ENCODE measurements at places on chromosomes 7 and 10.

DNA sequence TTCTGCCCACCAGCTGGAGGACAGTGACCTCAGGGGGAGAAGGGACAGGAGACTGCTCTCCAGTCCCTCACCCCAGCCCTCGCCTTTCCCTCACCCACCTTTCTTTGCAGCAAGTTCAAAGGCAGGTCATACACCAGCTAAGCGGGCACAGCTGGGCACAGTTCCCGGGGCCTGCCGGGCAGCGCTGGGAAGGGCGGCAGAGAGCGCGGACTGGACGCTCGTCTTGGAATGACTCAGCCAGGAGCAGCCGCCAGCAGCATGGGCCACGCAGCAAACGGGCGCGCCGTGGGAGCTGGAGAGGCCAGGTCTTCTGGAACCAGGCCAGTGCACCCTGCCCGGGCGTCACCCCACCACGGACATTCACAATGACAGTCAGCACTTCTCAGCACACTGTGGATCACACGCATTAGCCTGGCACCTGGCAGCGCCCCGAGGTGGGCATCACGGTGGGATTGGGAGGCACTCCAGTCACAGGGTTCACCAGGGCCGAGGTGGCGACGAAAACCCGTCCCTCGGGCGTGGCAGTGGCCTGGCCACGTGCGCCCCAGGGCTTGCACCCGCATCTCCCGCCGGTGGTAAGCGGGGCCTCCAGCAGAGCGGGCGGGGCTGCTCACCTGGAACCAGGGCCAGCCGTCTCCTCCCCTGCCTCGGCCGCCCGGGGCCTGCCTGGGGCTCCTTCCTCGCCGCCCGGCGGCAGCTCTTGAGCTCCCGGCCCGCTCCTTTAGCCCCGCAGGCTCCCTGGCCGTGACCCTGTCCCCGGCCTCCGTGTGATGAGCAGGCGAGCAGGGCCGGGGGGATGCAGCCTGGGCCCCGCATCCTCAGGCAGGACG lies 29.0 kb upstream of the WDFY4 start:
- peak; percentile 27 for DNase-seq

DNA sequence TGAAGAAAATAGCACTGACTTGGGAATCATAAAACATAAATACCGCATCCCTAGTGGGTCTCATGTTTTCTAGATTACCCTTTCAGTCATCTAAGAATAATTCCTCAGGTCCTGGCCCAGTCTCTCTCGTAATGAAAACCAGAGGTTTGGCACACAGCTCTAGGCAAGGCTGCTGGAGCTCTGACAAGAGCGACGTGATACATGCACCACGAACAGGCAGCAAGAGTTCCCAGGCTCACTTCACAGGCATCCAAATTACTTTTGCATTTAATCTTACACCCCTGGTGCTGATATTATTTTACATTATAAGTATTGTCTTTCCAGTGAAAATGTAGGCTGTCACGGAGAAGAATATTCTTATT lies 105.2 kb downstream of the THSD7A start:
- DNase-seq = peak; percentile 90

DNA sequence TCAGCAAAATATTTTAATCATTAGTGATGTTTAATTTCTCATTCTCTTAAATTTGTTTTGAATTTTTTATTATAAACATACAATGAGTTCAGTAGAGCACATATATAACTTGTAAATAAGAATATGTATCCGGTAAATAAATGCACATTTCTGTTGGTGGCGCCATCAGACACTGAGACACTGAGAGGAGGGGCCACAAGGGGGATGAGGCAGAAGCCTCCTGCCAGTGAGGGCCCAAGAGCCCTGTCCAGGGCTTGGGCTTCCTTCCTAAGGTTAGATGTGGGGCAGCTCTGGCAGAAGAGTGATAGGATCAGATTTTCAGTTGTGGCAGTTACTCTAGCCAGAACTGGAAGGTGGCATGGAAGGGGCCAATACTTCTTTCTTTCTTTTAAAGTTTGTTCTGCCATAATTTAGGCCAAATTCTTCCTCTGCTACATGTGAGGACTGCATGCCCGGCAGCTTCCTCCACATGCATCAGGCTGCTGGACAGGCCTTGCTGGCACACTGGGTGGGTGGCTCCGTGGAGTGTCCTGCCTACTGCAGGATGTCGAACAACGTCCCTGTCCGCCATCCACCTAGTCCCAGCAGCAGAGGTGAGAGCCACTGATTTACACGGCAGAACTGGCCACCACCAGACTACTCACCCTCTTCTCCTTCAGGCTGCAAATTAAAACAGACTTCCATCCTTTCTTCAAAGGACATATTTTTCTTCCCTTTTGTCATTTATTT lies 13.2 kb downstream of the PTPRN2 start:
- DNase-seq = no peak

DNA sequence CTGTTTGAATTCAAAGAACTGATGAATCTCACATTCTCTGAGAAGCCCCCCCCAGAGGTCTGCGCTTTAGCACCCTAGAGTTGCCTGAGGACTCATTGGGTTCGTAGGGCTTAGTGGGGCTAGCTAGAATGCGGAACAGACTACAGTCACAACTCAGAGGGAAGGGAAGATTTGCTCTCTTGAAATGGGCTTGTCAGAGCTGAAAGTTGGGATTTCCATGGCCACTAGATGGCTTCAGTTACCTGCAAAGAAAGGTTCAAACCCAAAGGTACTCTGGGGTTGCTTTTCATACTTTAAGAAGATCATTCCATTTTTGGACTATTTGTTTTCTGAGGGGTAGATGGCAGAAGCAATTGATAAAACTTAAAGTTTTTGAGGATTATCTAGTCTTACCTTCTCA lies 205.0 kb downstream of the BBS9 start:
- DNase-seq = peak; percentile 17

GRCh38 chr7:139909379-139910050 lies 80.5 kb downstream of the TBXAS1 start:
- peak; percentile 75 for DNase-seq

DNA sequence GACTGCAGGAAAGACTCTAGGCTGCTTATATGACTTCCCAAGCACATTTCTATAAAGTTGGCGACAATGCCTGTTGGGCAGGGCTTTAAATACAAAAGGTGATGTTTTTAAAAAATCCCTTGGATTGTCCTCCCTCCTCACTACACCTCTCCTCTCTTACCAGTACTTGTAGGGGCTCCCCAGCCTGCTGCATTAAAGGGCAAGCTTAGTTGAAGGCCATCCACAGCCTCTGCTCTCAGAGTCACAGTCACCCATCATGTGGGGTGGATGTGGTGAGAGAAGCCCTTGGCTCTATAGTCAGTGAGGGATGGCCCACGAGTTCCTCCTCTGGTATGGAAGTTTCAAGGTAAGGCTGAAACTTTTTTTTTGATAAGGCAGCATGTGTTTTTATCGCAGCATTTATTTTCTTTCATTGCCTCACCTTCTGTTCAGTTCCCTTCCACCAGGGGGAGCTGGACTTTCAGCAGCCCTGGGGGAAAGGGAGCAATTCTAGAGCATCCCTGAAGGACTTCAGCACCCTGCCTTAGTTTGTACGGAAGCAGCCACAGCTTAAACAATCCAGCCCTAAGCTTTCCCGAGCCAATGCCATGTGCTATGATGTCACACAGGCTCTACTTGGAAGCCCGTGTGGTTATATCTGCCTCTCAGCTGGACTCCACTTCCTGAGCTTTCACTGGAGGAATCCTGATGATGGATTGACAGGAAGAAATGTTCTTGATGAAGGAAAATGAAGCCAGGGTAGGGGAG lies 131.9 kb downstream of the CALCR start:
- DNase-seq = peak; percentile 28

GRCh38 chr7:158754746-158755444 lies 50.3 kb upstream of the NCAPG2 start:
- DNase-seq = no peak

- no peak for DNase-seq
Observed at GRCh38 chr10:103282961-103283360, 6.0 kb downstream of the INA start.

DNA sequence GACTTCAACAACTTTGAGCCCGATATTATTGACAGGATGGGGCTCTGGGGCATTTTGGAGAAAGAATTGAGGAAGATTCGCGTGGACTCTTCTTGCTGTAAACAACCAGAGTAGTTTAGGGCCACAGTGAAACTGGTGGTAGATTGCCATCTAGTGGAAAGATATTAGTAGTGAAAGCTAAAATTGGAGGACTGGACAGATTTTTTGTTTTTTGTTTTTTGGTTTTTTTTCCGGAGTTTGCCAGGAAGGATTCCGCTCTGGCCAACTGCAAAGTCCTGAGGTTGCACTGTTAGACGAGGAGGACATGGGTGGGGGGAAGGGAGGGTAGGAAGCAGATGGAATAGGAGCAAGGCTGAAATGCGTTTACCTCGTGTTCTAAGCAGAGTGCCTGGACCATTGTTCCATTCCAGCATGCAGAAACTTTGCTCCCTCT lies 11.7 kb downstream of the NOBOX start:
- DNase-seq = peak; percentile 55

DNA sequence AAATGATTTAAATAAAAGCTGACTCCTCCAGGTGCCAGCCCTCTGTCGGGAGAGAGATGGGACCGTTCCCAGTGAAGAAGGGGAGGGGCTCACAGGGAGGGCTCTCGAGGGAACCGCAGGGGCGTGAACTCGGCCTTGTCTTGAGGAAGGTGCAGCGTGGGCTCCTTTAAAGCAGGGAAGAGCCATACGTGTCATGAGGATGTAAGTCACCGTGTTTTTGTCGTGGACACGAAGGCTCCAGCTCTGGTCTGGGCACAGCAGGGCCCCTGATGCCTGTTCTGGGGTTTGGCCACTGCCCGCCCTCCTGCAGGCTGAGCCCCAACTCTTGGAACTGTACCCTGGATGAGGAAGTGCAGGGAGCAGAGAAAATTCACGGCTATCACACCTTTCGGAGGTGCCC lies 45.0 kb downstream of the JAKMIP3 start:
- DNase-seq = no peak

- peak; percentile 87 for DNase-seq
Observed at GRCh38 chr7:33880787-33881186, 24.6 kb upstream of the BMPER start.

GRCh38 chr10:133211959-133212852 lies 17.8 kb upstream of the UTF1 start:
- no peak for DNase-seq

DNA sequence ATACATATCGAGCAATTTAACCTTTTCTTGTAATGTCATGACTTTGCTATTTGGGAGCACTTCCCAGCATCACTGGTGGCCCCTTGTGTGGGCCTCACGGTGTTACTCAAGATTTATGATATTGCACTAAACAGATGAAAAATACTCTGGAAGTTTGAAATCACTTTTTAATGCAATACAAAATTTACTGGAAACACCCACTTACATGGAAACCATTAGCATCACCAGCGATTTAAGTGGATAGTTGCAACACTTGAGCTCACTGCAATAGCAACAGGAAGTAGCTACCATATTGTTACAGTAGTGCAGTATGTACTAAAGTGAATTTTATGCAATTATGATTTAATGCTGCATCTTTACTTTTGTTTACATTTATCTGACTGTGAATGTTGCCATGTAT lies 184.4 kb downstream of the MDFIC start:
- DNase-seq = no peak

- DNase-seq = no peak
Observed at GRCh38 chr7:55536619-55537457, 35.5 kb downstream of the VOPP1 start.

DNA sequence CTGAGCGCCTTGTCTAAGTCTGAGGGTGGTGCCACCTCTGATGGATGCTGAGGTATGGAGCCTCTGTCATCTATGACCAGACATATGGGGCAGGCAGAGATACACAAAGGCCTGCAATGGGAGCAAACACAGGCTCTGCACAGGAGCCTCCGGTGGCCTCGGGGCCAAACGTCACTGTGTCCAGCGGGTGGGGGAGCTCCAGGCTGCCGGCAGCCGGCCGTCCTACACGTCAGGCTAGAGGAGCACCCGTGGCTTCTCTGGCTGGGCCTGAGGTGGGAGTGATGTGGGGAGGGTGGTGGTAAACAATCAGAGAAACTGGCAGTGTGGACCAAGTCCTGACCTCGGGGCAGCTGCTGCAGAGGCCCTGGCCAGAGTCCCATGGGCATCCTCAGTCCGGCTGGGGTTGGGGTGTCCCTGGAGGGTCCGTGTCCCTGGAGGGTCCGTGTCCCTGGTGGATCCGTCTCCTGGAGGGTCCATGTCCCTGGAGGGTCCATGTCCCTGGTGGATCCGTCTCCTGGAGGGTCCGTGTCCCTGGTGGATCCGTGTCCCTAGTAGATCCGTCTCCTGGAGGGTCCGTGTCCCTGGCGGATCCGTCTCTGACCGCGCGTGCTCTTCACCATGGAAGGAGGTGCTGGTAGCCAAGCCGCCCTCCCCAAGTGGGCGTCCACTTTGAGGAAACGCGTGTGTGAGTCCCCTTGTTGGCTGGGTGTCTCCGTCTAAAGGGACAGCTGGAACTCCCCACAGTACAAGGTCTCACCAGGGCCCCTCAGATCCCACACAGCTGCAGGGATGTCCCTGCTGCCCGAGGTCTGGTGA lies 24.2 kb upstream of the FAM20C start:
- no peak for DNase-seq

Measured in fibroblast of skin of right biceps (primary cell).